ENCODE measurements at places on chromosomes 3 and 15.

GRCh38 chr15:65824941-65825544 lies 33.0 kb upstream of the DENND4A start:
- no peak for DNase-seq

GRCh38 chr3:183577346-183577745 lies 21.8 kb upstream of the KLHL6 start:
- DNase-seq: no peak

DNA sequence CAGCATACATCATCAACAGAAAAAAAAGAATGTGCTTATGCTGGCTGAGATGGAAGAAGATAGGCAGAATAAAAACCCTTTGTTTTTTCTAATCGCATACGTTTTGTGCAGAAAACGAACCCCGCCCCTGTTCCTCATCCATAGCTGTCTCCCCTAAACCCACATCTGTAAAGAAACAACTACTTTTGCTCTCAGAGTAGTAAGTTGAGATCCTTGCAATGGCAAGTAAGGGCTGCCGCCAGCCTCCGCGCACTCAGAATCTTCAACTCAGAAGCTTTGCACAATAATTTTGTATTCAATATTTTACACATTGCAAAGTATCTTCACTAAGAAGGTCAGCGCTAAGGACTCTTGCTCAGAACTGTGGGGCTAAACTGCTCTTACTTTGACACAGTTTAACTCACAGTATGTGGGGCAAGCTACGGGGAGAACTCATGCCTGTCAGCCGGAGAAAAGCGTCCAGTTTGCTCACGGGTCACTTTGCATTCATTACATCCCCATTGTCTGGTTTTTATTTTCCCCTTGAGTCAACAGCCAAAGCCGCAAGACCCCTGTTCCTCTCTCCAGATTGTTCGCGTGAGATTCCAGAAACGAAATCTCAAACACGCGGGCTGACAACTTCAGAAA lies 1.0 kb downstream of the LYSMD4 start:
- no peak for DNase-seq

GRCh38 chr3:8482960-8483665 lies 18.5 kb upstream of the LMCD1 start:
- peak; percentile 90 for DNase-seq

- no peak for DNase-seq
Observed at GRCh38 chr3:180563406-180563805, 38.6 kb upstream of the TTC14 start.

- DNase-seq: no peak
Observed at GRCh38 chr3:42078677-42079076, 12.5 kb upstream of the TRAK1 start.

DNA sequence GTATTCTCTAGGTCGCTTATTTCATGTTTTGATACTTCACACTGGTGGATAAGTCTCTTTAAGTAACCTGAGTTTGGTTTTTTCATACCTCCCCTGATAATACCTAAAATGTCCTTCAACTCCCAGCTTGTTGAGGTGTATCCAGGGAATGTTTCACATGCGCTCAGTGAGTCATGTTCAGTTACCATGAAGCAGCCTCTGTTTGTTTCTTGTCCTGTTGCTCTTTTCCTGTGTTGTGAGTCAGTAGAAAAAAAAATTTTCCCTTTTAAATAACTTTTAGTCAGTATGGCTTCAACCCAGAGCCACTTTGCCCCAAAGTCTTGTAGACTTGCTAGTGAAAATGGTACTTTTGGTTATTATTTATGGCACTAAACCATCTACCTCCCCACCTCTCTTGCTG lies 278.4 kb upstream of the ZPLD1 start:
- DNase-seq: peak; percentile 81

- no peak for DNase-seq
Observed at GRCh38 chr15:70084461-70084860, 13.3 kb downstream of the TLE3 start.

GRCh38 chr15:39692356-39693327 lies 90.0 kb downstream of the FSIP1 start:
- DNase-seq: peak; percentile 2

GRCh38 chr3:32703491-32703972 lies 18.5 kb downstream of the CNOT10 start:
- peak; percentile 7 for DNase-seq

DNA sequence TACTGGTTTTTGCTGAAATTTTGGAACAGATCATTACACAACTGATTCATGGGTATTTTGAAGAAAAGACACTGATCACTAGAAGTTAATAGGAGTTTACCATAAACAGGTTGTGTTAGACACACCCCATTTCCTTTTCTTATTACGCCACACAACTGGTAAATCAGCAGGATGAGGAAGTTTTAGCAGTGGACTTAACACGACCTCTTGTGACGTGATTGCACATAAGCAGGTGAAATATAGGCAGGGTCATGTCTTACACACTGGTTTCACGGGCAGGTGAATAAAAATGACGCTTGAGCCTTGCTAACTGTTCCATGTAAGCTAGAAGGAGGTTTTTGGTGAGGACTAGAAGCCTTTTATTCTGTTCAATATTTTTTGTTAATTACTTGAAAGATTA lies 27.1 kb upstream of the TPRG1 start:
- peak; percentile 9 for DNase-seq

DNA sequence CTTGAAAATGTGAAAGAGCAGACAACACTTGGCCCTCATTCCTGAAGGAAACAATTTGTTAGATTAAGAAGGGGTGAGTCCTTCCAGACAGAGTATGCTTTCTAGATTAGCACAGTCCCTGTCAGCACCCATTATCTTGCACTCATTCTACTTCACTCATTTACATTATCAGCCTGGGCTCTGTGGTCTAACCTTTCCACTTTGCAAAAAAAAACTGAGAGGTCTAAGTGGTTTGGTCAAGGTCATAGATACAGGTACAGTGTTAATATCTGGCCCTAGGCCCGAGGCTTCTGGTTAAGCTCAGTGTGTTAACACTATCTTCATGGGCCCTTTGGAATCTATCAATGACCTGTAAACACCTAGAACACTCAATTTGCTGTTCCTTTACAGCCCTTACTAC lies 123.4 kb upstream of the LRRN1 start:
- DNase-seq: no peak

DNA sequence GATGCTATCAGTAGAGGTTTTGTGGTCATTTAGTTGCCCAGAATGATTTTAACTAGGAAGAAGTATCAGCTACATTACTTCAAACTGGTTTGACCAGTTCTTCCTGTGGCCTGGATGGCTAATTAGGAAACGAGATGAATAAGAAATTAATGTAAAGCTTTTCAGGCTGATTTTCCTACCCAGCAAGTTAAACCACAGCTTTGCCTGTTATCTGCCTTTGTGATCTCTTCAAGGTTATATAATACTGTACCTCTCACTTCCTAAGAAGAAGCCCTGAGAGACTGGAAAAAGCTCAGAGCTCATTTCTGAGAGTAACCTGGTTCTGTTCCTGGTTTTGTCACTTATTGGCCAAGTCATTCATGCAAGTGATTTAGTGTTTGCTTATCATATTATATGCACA lies 782.2 kb upstream of the GOLIM4 start:
- DNase-seq: no peak

- no peak for DNase-seq
Observed at GRCh38 chr3:56918111-56918568, 116.4 kb upstream of the ARHGEF3 start.

- DNase-seq: no peak
Observed at GRCh38 chr3:71629711-71630110, 46.2 kb upstream of the FOXP1 start.

GRCh38 chr3:14244521-14245247 lies 66.1 kb downstream of the LSM3 start:
- DNase-seq: no peak

- DNase-seq: no peak
Observed at GRCh38 chr3:9659849-9660248, 10.5 kb downstream of the MTMR14 start.

DNA sequence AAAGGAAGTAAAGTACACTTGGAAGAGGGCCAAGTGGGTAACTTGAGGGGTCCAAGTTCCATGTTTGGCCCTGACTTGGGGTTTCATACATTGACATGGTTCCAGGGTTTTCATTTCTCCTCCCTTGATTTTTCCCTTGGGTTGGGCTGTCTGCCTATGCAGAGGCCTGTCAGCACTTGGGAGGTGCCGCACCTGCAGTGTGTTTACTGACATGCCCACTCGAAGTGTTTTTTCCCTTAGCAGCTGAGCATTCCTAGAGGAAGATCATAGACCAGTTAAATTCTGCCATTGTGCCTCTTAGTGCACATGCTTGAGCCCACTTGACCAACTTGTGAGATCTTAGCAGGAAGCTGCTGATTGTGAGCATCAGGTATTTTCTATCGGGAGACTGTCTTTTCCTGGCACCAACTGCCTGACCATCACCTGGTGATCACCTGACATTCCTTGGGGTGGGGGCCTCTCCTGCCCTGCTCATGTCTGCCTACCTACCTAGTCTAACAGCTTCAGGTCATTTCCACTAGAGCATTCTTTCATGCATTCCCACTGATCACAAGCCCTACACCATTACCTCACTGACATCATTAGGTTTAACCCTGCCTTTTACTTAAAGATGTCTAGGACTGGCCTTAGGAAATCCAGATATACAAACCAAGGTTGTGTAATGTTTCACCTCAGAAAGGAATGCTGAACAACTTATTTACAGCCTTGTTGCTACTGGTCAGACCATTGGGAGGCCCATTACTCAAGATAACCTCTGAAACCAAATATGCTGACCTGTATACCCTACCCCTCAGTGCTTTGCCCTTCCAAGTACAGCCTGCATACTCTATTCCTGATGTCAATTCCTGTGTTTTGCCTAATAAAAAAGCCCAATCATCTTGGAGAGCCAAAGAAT lies 68.3 kb downstream of the CD47 start:
- DNase-seq: no peak

- no peak for DNase-seq
Observed at GRCh38 chr3:141519587-141519986, 32.8 kb downstream of the RASA2 start.

DNA sequence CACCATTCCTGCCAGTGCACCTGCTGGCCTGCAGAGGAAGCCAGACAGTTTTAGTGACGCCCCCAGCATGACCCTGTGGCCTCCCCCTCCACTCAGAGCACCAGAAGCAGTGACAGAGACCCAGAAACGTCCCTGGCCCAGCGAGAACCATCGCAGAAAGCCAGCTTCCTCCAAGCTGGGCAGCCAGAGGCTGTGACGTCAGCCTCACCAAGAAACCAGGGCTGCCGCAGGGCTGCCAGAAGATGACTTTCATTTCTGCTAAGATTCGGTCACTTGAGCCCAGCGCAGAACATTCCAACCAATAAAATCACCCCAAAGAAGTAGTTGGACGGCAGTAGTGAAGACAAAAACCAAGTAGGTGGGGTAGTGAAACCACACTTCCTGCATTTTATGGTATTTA lies 29.6 kb upstream of the RPL32 start:
- DNase-seq: no peak

DNA sequence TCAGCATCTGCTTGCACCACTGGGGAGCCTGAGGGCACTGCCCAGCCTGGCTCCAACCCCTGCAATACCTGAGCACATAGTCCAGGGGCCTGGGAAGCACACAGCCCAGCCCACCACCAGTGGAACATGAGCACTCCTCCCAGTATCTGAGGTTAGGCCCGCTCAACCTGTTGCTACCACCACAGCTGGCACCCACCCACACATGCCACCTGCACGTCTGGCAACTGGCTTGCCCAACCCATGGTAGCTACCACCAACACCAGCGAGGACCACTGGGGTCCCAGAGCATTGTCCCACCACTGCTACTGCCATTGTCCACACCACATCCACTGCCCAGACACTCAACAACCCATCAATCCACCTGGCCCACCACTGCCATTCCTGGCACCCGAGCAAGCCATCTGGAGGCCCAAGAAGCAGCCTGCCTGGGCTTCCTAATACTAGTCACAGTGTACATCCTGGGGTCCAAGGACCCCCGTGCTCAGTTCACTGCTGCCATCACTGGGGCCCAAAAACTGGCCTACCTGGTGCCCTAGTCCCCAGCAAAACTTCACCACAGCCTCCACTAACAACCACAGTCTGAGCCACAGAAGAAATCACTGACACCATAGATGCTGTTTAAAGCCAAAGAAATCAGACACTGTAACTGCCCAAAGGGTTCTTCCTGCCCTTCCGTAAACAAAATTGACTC lies 62.1 kb upstream of the TBC1D23 start:
- DNase-seq: no peak

- peak; percentile 32 for DNase-seq
Observed at GRCh38 chr15:79035111-79035601, 55.4 kb downstream of the RASGRF1 start.

GRCh38 chr3:66115858-66116654 lies 77.3 kb upstream of the MAGI1 start:
- peak; percentile 93 for DNase-seq

- DNase-seq: no peak
Observed at GRCh38 chr3:30347679-30348216, 258.7 kb upstream of the TGFBR2 start.

- DNase-seq: no peak
Observed at GRCh38 chr15:93135459-93135858, 46.4 kb upstream of the RGMA start.

DNA sequence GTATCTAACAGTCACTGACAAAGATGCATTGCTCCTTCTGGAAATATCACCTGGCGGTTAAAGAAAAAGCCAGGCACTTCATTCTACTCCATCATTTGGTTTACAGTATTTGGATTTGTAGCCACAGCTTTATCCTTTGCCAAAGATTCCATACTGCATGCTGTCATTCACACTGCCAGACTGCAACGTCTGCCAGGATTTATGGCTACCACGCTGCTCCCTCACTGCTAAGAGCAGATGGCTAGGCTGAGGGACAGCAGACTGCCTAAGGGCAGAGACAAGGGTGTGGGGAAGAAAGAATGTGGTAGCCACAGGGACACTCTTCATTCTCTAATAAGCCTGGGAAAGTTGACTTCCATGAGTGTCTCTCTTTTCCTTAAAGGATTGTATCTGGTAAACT lies 1047.0 kb downstream of the TUSC7 start:
- no peak for DNase-seq

DNA sequence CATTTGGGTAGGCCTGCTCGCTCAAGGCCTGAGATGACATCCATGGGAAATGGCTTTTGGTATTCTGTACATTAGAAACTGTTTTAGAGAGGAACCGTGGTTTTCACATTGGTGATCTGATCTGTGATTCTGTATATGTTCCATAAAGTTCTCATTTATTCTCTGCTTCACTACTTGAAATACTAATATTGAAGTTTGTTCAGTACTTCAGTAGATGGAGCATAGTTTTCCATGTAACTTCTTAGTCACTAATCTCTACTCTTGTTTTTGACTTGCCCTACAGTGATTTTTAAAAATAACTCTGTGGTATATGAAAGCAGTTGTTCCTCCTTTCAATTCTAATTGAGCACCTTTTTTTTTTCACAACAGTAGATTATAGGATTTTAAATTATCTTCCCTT lies 66.5 kb downstream of the MBNL1 start:
- DNase-seq: no peak

DNA sequence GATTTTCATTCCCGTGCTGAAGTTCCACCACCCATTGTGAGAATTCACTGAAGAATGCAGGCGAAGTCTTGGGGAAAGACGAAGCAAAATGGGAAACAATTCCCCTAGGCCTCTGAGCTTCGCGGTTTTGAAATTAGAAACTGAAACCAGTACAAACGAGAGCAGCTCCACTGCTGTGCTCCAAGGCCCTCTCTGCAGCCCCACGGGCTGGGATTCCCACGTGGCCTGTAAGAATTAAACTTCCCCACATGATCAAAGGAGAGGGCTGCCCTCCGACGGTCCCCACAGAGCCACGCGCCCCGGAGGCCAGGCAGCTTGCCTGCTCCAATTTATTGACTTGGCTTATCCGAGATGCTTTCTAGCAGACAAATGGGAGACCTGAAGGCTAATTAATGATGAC lies 144.0 kb downstream of the GREM1 start:
- DNase-seq: no peak

- no peak for DNase-seq
Observed at GRCh38 chr15:58407778-58408177, 24.0 kb upstream of the LIPC start.

All from ACHN (cell line).